ENCODE measurements at places on chromosomes 13 and 19.

- DNase-seq: peak; percentile 64
These were observed 850 bp upstream of the CERS4 start for GRCh38 chr19:8208119-8208921.

DNA sequence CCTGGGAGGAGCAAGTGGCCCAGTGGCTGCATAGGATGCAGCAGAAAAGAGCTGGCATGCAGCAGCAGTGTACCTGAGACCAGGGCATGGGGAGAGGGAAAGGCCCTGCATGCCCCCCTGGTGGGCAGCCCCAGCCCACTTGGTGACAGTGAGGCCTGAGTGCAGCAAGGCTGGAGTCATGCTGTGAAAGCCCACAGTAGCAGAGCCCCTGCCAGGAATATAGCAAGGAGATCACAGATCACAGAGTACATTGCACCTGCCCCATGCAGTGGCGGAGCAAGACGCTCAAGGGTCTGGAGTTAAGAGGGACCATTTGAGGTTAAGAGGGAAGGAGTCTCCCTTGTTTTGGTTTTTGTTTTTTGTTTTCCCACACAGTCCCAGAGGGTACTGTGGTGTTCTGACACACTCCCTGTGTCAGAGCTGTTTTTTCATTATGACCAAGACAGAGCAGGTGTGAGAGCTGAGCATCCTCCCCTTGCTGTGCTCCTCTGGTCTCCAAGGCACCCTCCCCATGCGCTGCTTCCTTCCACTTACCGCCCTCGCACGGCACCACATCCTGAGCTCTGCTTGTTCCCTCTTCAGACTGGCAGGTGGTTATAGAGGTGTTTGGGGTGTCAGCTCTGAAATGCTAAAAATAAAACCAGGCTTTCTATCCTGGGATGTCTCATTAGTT, 85.0 kb upstream of the UBL3 start:
- no peak for DNase-seq

DNA sequence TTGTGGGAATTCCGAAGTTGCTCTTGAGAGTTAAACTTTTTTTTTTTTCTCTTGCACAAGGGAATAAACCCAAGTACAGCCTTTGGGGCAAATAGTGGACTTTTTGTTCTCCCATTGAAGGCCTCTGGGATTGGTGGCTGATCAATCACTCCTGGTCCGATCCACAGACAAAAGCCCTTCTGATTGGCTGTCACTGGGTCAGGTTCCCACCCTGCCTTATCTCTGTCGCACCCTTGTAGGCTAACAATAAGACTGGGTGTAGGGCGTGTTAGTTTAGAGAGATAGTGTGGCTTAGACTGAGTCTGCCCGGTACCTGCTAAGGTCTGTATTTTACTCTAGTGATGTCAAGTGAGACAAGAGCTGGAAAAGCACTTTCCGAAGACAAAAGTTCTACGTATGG, 380.8 kb downstream of the NDFIP2 start:
- no peak for DNase-seq

DNA sequence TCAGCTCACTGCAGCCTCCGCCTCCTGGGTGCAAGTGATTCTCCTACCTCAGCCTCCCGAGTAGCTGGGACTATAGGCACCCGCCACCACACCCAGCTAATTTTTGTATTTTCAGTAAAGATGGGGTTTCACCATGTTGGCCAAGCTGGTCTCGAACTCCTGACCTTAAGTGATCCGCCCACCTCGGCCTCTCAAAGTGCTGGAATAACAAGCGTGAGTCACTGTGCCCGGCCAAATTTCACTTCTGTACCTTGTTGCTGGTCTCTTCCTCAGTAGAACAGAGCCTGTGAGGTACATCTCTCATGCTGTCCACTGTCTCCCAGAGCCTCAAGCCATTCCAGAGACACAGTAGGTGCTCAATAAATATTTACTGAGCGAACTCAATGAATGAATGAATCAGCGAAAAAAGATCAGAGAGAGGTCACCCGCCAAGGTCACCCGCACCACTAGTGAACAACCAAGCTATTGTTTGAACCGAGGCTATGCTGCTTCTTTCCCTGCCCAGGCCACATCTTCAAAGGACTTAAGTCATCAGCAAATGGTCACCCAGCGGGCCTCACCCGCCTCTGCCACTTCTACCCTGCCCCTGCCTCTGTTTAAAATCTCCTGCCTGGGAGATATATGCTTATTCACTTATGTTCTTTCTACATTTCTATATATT, 9.3 kb downstream of the TMEM143 start:
- no peak for DNase-seq

DNA sequence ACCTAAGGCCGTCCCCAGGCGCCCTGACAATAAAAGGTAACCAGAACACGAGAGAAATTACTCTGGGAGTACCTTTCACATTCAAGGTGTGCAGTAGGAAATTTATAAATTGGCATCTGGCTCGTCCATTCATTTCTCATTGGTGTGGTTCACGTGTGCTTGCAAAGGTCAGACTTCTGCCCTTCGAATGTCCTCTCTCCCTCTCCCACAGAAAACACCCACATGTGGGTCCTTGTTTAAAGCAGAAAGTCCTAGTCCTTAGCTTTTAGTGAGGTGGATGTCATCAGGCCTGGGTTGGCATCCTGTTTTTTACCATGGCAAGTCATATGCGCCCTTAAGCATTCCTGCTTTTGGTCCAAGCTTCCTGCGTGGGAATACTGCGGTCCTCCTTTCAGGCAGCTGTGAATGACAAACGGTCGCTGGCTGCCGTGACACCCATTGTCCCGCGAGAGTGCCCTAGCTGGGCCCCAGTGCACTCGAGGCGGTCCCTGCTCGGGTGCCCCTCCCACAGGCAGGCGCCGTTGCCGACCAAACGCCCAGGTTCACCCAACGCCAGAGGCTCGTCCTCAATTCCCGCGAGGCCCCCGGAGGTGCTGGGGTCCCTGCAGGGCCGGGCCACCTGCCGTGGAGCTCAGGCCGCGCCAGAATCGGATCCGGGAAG, at the start of gene NUDT19:
Gene NUDT19 (plus strand): TSS at position 531 of the 661 bp plus-strand sequence. CDS start 140 bp downstream, outside the sequence.
- DNase-seq: peak; percentile 86

DNA sequence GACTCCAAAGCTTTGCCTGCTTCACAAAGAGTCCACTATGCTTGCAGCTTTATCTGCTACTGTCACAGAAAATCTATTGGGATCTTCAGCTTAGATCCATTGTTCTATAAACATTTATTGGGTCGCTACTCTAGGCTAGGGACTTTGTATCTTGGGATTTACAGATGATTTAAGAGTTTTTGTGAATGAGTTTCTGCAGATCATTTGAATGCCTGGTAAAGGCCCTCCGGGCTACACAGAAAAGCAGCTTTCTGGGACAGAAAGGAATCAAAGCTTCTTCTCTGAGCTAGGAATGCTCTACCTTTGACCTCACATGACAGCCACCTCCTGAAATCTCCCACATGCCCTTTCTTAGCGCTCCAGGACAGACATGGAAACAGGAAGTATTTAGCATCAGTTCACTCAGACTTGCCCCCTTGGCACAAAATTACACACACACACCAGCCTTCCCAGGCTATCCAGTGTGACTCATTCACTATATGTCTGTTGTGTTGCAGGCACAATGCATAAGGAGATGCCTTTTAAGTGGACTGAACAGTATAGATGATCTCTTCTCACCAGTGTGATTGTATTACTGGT, 492.4 kb downstream of the DACH1 start:
- DNase-seq: no peak

- no peak for DNase-seq
These were observed 65.4 kb downstream of the TUBGCP3 start for GRCh38 chr13:112522578-112522977.

- DNase-seq: no peak
These were observed 8.9 kb upstream of the GDF15 start for GRCh38 chr19:18377026-18377425.

- DNase-seq: no peak
These were observed 404.4 kb downstream of the SPRY2 start for GRCh38 chr13:79936368-79937136.

GRCh38 chr19:48946463-48947257, 8.0 kb upstream of the BAX start:
- no peak for DNase-seq

DNA sequence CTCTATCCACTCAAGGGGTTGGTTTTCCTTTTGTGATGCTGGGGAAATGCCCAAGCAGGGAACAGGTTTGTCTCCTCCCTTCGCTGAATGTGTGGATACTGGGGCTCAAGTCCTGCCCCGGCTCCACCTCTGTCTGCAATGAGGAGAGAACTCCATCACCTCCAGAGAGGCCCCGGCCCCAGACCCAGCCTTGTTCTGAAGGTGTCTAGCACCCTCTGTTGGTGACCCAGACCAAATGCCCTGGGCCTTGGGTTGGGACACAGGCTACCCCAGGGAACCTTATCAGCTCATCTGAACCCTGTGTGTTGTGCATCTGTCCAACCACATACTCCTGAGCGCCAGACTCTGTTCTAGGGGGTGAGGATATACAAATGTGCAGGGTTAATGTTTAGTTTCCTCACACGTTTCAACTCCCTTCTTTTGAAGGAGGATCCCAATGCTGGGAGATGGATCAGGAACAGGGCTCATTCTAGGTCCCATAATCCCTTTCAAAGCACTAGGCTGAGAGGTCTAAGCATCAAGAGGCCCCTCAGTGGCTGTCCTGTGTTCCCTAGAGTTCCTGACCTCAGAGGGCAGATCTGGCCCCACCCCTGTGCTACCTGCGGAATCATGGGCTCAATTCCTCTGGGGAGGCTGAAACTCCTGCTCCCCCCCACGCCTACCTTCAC, 112.5 kb upstream of the SLC7A1 start:
- no peak for DNase-seq

DNA sequence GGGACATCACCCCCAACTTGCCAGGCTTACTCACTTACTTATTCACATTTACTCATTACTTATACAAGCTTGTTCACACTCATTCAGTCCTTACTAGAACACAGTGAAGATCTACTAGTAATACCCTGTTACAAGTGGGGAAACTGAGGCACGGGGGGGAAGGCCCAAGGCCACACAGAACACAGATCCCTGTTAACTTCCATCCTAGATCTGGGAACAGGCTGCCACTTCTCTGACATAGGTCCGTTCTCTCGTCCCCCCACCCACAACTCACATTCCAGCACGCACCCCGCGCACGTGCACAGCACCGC, 1.5 kb upstream of the NRTN start:
- no peak for DNase-seq

DNA sequence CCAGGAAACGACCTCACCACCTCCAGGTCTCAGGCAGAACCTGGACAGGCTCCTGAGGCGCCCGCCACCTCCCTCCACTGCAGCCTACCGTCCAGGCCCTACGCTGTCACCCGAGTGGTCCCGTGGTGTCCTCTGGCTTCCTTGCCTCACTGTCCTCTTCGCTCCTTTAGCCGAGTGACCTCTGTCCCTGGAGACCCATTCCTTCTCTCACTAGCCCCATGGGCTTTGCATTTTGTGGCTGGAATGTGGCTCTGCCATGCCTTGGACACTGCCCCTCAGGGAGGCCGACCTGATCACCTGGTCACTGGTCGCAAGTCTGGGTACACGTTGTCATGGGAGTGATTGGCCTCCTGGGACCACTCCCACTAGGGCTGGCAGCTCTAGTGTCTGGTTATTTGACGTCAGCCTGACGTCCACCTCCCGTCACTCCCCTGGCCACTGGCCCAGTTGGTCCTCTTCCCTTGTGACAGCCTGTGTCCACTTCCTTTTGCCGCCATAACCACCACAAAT, 17.9 kb downstream of the SLC25A42 start:
- no peak for DNase-seq

DNA sequence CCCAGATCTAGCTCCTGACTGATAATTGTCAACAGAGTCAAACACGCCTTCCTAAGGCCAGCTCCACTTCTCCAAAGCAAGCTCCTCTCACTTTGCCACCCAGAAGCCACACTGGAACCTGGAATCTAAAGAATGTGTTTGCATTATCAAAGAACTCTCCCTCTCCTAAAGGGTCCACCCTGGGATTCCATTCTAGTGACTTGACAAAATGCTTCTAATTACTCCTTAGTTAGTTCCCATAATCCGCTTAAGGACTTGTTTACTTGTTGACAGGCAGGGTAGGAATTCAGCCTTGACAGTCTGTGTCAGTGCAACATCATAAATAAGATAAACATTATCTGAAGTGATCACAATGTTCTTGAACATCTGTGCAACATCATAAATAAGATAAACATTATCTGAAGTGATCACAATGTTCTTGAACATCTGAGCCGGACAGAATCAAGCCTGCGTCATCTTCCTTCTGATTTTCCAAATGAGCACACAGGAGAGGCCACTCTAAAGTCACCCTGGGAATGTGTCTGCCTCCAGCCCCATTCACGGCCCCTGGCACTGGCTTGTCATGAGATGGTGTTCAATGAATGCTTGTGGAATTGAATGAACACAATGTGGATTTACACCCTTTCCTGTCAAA, 512.1 kb downstream of the IRS2 start:
- DNase-seq: no peak

GRCh38 chr19:41192574-41193429, at the start of gene CYP2S1:
CYP2S1 (plus strand) TSS chr19:41193219; CDS start chr19:41193265, 46 bp downstream.
- DNase-seq: no peak

DNA sequence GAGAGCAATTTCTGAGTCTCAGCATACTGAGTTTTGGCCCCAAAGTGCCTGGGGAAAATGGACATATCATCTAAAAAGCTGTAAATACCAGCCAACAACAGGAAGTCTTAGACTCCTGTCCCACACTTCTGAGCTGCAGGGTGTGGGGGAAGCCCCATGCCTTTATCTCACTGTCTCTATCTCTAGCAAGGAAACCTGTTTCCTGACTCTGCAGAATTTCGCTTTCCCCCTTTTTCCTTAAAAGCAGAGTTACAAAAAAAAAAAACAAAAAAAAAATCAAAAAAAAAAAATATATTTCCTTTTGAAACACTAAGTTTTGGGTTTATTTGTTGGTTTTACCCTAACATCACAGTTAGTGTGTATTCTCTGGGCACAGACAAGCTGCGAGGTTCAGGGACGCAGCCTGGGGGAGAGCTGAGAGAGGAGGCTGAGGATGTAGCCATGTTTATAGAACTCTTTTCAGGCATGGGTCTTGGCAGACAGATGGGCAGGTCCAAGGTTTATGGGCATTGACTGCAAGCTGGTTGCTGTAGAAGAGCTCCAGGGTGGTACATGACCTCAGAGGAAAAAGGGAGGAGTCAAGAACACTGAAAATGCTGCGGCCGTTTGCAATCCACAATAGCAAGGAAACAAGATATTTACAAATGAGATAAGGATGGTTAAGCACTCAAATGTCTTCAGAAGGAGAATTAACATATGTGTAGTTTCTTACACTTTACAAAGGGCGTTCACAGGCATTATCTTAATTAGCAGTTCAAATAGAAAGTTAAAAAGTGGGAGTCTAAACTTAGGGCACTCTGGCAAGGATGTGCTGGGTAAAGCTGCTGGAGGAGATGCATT, 4.9 kb downstream of the MBNL2 start:
- no peak for DNase-seq

- peak; percentile 93 for DNase-seq
These were observed at the start of gene MYDGF for GRCh38 chr19:4669723-4670480. MYDGF (minus strand) TSS chr19:4670342; CDS start chr19:4670334, 8 bp downstream.

DNA sequence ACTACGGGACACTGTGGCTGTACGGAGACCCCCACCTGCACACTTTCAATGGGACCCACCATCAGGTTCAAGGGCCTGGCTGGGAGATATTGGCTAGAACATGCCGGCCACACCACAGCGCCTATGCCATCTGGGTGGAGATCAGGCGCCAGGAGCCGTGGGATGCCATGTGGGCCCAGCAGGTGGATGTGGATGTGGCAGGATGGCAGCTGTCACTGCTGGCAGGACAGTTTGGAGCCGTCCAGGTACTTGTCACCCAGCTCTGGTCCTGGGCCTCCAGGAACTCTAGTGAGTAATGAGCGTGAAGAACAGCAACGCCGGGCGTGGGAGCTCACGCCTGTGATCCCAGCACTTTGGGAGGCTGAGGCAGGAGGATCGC, 15.7 kb upstream of the FXYD3 start:
- no peak for DNase-seq
